Upper lobe of left lung (tissue), 6 donors: ENCODE measurements at places on chromosomes 3 and 15. TPM values are rescaled to one million over a fixed set of nuclear protein-coding genes. Genes with fewer than 3 reads are reported as not detected.

DNA sequence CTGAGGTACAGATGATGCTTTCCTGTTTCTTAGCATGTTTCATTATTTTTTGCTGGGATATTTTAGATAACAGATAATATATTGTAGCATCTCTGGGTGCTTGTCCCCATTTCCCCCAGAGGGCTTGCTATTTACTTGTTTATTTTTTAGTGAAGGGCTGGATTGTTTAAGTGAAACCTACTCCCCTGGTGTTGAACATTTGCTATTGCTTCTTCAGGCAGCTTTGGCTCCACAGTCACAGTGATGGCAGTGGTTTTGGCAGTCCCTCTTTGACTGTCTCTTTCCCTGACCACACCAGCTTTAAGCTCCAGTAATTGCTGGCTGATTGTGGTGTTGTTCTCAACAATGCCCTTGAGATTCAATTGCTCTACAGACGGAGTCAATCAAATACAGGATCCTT lies 128.9 kb downstream of the KLF13 start:
- no peak for DNase-seq

DNA sequence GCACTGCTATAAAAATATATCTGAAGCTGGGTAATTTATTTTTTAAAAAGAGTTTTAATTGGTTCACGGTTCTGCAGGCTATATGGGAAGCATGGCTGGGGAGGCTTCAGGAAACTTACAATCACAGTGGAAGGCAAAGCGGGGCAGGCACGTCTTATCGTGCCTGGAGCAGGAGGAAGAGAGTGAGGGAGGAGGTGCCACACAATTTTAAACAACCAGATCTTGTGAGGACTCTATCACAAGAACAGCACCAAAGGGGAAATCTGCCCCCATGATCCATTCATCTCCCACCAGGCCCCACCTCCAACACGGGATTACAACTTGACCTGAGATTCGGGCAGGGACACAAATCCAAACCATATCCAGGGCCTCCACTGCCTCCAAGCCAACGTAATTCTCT lies 75.0 kb downstream of the MCF2L2 start:
- no peak for DNase-seq

DNA sequence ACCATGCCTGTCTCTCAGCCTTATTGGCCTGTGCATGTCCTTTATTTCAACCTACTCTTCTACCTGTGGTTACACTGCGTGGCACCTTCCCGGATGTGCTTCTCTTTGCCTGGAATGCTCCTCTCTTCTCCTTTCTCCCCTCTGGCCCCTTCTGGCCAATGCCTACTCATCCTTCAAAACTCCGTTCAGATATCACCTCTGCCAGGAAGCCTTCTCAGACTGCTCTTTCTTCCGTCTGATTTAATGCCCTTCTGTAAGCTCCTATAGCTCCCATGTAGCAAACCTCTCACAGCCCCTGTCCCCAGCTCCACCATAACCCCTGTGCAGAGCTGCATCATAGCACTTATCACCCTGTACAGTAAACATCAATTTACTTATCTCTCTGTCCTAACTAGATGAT lies 13.2 kb downstream of the KLHL6 start:
- no peak for DNase-seq

MYLK gene
- 145 TPM for total RNA-seq

VGLL3 gene
- 44.7 TPM for total RNA-seq

GRCh38 chr15:25596644-25597562 lies 158.1 kb upstream of the UBE3A start:
- peak; percentile 45 for DNase-seq

GRCh38 chr3:193499801-193500485 lies 54.8 kb downstream of the ATP13A4 start:
- DNase-seq: no peak

- DNase-seq: no peak
Observed at GRCh38 chr3:23805210-23805632, 534 bp upstream of the UBE2E1 start.

DNA sequence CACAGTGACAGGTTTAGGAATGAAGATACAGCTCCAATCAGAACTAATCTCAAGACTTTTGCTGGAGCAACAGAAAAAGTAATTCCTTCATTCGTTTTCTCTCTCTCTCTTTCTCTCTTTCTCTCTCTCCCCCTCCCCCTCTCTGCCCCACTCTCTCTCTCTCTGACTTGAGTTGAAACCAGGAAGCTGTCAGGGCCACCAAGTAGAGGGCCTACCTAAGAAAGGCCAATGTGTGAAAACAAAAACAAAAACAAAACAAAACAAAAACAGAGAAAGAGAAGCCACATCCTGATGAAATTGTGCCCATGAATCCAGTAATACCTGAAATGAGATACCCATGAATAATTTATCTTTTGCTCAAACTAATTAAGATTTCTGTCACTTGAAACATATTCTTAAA lies 72.9 kb downstream of the ATP8B4 start:
- DNase-seq: no peak

- DNase-seq: no peak
Observed at GRCh38 chr3:111047042-111047441, 24.6 kb upstream of the NECTIN3 start.

STT3B gene
- 91.0 TPM for total RNA-seq

DNA sequence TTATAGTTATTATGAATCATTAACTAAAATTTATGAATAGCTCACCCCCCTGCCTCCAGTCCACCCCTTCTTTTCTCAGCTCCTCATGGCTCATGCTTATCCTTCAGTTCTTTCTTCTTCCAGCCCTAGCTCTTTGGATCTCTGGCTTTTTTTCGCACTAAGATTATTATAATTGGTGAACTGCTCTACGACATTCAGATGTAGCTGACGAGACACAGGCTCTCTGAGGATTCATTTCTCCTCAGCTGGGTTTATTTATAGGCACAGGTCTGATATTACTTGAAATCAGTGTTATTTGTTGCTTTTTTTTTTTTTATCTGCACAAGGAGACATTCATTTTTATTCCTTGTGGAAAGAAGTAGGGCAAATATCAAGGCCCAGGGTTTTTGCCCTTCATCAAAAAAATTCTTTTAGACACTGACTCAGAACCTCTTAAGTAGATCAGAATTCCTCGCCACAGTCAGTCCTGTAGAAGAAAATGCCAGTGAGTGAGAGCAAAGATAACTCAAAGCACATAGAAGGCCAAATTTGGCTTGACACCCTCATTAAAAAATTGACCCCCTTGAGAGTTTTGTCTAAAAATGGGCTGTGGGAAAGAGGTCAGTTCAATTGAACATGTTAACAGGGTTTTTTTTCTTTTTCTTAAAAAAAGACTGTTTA lies 106.6 kb downstream of the MYH15 start:
- no peak for DNase-seq

DNA sequence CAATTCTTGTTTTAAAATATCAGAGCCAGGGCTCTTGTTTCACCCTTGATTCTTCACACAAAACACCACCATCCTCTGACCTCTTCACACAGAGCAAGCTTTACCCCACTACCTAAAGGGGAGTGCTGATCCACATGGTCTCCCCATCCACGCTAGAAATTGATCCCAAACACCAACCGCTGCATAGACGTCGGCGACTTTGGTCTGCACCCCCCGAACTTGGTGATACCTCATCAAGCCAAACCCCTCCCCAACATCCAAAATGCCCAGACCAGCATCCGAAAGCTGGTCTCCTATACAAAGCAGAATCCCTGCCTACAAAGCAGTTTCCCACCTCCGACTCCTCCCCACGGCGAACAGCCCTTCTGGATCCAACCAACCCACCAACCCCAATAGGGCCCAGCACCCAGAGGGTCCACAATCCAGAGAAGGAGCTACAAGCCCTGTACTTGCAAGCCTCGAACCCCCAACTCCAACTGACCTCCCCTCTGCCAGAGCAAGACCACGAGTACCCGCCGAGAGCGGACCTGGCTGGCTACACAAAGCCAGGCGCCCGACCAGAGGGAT lies 25.8 kb upstream of the MTHFS start:
- DNase-seq: no peak
